ENCODE measurements at places on chromosomes 4 and X. TPM values are rescaled to one million over a fixed set of nuclear protein-coding genes. Genes with fewer than 3 reads are reported as not detected.
A peak's percentile ranks its signal among the peaks of the same experiment; 100 is the strongest.

PGK1 gene
- total RNA-seq: 310 TPM

EMCN gene
- not detected for total RNA-seq

HS3ST1 gene
- total RNA-seq: 0.21 TPM

POU4F2 gene
- not detected for total RNA-seq

MAGEA2 gene
- not detected for total RNA-seq

FAM200B gene
- 46.5 TPM for total RNA-seq

USP17L10 gene
- total RNA-seq: not detected

- no peak for DNase-seq
Observed at GRCh38 chrX:132776486-132777210, 181.8 kb downstream of the HS6ST2 start.

DNA sequence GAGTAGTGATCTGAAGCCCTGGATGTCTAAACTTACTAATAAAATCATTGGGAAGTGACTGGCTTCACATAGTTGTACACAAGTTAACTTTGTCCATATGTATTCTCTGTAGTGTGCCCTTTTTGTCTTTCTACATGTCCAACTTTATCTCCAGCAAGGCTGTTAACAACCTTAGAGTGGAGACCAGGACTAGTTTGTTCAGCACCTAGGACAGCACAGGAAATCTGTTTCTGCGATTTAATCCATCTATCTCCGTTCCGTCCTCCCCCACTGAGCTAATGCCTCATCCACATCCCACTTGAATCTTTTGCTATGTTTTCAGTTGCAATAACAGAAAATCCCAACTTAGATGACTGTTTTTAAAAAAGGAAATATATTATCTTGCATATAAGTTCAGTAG is 3.4 kb upstream of the ARR3 start:
- DNase-seq: no peak

DNA sequence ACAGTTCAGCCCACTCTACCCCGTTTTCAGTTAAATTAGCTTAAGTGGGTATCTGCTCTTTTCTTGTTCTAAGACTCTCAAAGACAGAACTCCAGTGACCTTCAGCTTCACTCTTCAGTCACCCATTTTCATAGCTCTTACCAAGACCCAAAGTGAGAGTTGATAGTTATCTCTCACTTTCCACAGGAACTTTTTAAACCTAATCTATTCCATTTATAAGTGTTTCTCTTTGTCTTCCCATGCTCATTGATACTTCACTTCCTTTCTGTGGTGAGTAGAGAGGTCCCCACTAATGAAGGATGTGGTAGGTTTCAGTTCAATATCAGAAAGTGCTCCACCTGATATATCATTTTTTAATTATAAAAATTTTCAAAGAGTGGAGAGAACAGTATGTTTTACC is 33.4 kb downstream of the COX18 start:
- DNase-seq: no peak

DNA sequence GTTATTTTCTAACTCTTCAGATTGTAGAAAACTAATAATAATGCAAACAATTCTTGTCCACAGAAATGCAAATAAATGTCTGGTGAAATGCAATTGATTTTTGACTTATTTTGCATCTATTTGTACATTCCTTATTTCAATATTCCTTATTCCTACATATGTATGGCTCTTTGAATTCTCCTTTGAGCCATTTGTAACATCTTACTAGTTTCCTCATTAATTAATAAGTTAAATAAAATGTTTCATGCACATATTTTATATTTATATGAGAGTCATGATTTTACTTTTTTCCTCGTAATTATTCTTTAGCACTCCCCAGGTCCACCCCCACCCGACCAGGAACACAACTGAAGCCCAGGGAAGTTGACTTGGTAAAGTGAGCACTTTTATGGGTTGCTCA is 2.7 kb upstream of the FTHL17 start:
- DNase-seq: no peak

DNA sequence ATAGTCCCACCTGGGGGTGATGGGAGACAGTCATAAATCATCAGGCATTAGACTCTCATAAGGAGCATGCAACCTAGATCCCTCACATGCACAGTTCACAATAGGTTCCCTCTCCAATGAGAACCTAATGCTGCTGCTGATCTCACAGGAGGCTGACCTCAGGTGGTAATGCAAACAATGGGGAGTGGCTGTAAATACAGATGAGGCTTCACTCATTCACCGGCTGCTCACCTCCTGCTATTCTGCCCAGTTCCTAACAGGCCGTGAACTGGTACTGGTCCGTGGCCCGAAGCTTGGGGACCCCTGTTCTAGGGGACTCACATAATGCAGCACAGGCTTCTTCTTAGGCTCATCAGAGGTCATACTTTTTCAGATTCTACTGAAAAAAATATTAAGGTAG is 625.9 kb upstream of the AGA start:
- no peak for DNase-seq

DNA sequence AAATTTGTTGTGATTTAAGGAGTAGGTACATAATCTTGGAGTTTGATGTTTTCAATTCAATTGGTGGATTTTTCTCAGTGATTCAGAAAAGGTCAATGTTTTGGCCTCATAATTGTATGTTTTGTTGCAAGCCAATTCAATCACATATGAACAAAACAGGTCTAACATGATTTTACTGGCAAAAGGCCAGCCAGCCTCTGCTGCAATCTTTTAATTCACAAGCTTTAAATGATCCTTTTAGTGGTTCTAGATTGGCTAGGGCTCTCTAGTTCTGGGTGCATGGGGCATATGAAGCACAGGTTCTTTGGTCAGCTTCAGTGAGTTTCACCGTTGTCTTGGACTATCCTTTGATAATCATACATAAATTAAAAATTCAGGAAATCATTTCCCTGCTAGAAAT is 19.2 kb upstream of the SLC6A14 start:
- no peak for DNase-seq

GRCh38 chrX:7266288-7266687 is 118.3 kb upstream of the PUDP start:
- DNase-seq: no peak

- DNase-seq: peak; percentile 27
Observed at GRCh38 chr4:106762666-106763443, 273.3 kb downstream of the DKK2 start.

DNA sequence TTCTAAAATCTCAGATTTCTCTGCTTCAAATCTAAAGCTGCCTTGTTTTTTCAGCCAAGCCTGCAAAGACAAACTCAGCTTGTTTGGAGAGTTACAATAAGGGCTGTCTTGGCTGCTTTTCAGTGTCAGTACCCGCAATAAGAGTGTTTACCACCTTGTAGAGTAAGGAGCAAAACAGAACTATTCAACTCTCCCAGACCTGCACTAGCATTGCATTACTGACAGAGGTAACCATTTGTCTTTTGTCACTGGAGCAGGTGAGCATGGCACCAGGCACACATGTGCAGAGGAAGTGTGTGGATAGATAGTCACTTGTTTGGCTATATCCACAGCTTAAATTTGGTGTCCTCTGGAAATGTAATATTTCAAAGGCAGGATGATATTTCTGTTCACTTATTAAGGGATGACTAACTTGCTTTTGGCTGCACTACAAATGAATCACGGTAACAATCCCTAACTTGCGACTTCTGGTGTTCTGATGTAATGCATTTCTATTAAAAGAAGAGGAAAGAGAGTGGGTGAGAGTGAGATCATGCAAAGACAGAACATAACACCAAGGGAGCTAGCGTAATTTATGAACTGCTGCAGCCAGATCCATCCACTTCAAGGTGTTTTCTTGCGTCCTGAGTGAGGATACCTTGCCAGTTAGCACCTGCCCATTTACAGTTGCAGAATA is 38.6 kb downstream of the PTCHD1 start:
- DNase-seq: peak; percentile 83

Data from MCF 10A (cell line).